ENCODE measurements at places on chromosomes 3 and 15.

DNA sequence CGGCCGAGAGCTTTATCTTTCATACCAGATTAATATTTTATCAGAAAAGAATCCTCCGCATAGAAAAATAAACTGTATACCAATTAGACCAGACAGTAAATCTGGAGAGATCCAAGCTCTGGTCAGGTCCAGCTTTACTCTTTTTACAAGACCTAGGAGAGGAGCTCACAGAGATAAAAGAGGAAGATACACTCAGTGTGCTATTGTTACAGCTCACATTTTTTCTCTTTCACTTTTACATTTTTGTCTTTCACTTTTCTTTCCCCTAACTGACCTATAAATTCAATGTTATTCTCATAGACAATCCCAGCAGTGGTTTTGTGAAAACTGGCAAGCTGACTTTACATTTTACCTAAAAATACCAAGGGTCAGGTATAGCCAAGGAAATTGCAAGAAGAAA is 55.8 kb downstream of the GUCA1C start:
- DNase-seq = no peak

DNA sequence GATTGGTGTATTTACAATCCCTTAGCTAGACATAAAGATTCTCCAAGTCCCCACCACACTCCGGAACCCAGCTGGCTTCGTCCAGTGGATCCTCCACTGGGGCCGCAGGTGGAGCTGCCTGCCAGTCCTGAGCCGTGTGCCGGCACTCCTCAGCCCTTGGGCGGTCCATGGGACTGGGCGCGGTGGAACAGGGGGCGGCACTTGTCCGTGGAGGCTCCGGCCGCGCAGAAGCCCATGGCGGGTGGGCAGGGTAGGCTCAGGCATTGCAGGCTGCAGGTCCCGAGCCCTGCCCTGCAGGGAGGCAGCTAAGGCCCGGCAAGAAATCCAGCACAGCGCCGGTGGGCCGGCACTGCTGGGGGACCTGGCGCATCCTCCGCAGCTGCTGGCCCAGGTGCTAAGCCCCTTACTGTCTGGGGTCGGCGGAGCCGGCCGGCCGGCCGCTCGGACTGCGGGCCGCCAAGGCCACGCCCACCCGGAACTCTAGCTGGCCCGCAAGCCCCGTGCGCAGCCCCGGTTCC is 3.5 kb upstream of the RNU5B-1 start:
- DNase-seq = no peak

- DNase-seq = no peak
Observed at GRCh38 chr3:46129588-46130272, 78.4 kb downstream of the CCR1 start.

- DNase-seq = no peak
Observed at GRCh38 chr15:46441294-46442062, 806.6 kb downstream of the SQOR start.

GRCh38 chr3:159074756-159075701 is 273.2 kb downstream of the MFSD1 start:
- DNase-seq = no peak

DNA sequence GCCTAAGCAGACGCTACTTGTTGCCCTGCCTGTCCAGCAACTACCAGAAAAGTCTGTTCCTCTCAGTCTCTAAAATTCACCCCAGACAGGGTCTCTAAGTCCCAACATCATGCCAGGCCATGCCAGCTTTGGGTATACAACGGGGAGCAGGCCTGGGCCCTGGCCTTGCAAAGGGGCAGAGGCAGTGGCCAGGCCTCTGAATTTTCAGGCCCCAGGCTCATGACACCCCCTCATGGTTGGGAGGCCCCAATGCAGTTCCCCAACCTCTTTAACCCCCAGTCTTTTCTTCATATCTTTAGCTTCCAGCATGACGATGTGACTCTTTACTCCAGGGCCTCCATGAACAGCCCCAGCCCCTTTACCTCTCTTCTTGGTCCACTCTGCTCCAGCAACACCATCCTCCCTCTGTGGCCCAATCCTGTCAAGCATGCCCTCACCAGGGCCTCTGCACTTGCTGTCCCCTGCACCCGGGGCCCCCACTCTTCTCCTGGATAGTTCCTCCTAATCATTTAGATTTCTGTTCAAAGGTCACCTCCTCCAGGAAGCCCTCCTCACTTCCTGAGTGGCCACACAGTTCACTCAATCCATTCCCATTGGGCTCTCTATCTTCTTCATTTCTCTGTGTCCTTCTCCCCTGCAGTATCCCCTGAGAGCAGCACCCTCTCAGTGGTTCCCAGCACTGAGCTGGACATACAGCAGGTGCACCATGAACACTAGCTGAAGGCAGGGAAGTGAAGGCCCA is 4.8 kb downstream of the IQSEC1 start:
- DNase-seq = no peak

GRCh38 chr15:31082771-31083369 is 18.7 kb downstream of the TRPM1 start:
- no peak for DNase-seq

- no peak for DNase-seq
Observed at GRCh38 chr15:66402761-66403284, 16.1 kb downstream of the MAP2K1 start.

DNA sequence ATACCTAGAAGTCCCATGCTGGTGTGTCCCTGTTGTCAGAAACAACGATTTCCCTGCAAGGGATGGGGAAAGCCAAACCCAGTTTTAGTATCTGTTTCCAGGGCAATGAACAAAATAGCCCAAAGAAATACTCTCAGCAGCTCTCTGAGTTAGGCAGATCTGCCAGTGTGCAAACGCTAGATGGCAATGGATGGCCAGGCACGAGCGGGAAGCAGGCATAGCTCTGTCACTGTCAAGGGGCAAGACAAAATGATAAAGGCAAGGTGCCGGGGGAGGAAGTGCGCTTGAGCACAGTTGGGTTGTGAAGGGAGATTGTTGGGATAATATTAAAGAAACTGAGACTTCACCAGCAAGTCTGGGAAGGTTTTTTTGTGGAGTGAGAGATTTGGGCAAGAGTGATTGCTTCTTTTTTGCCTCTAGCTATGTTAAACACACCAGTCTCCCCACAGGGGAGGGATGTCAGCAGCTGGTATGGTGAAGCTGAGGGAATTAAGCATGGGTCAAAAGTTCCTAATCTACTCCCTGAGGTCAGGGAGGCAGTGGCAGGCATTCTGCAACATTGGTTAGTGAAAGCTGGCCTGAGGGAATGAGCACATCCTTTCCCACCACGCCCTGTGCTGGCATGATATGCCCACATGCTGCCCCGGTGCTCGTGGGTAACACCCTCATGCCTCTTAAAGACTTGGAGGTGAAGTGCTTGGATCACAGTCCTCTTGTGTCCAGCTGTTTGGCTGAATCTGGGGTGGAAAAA is 117.5 kb downstream of the PDCD6IP start:
- DNase-seq = no peak

- no peak for DNase-seq
Observed at GRCh38 chr3:53845881-53846133, 412 bp downstream of the CHDH start.

GRCh38 chr15:58731756-58732535 is 17.6 kb downstream of the ADAM10 start:
- no peak for DNase-seq
